ENCODE measurements at places on chromosomes 7 and 10.

- DNase-seq: no peak
These were observed 431.5 kb upstream of the PCDH15 start for GRCh38 chr10:55232553-55232952.

- peak; percentile 45 for DNase-seq
These were observed 114.9 kb downstream of the IPMK start for GRCh38 chr10:58152673-58153263.

DNA sequence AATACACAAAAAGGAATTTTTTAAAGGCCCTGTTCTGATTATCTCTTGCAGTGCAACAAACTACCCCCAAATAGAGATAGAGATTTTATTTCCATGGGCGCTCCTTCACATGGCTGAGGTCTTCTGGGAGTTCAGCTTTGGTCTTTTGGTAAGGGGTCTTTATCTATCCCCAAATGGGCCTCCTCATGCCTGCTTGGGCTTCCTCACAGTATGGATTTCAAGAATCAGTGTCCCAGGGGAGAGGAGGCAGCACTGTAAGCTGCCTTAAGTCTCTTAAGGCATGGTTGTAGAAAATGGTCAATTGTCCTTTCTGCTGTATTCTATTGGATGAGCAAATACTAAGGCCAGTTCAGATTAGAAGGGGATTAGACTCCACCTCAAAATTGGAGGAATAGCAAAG, 966.2 kb downstream of the TYW1 start:
- no peak for DNase-seq

GRCh38 chr7:33941418-33941817, 36.1 kb downstream of the BMPER start:
- no peak for DNase-seq

DNA sequence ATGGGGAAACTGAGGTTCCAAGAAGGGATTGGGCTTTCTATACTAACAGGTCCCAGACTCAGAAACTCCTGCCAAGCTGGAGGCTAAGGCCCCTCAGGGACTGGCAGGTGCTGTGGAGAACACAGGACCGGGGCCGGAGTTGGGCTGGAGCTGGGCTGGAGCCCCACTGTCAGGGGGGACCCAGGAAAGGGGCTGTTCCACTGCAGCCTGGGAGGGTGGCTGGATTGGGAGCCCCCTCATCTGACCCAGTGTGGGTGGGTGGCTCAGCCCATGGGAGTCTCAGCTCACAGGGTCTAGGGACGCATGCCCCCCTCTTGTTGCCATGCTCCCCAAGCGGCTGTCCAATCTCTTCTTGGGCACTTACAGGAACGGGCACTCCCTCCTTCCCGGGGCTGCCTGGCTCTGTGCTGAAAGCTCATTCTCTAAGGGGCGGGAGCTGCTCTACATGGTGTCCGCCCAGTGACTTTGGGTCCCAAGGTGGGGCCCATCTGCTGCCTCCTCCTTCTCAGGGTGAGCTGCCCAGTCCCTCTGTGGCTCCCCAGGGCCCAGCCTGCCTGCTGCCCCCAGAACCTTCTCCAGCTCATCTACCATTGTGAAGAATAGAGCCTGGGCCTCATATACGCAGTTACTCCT, 126.5 kb downstream of the MYL10 start:
- no peak for DNase-seq

GRCh38 chr10:67815571-67816059, 22.4 kb downstream of the DNAJC12 start:
- no peak for DNase-seq

DNA sequence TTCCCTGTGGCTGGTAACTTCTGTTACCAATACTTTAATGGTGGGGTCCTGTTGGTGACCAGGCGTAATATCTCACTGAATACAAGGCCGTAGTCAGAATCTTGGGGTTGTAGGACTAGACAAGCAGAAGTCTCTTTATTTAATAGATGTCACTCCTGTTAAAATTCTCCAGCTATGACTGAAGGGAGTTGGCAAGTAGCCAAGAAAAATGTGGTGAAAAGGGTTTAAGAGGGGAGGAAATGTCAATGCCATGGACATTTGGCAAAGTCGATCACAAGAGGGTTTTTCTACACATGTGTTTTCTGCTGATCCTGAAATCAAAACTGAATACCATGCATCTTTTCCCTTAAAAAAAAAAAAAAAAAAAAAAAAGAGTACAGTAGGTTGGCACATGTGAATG, 533.5 kb downstream of the AUTS2 start:
- peak; percentile 30 for DNase-seq

All from NCI-H2081 (cell line).